Stimulated activated CD4-positive, alpha-beta T cell treated with anti-CD3 and anti-CD28 coated beads, Interleukin-4, amount 100 ng/mL, for 1 hour (primary cell): ENCODE measurements at places on chromosomes 3 and 15.
A peak's percentile ranks its signal among the peaks of the same experiment; 100 is the strongest.

DNA sequence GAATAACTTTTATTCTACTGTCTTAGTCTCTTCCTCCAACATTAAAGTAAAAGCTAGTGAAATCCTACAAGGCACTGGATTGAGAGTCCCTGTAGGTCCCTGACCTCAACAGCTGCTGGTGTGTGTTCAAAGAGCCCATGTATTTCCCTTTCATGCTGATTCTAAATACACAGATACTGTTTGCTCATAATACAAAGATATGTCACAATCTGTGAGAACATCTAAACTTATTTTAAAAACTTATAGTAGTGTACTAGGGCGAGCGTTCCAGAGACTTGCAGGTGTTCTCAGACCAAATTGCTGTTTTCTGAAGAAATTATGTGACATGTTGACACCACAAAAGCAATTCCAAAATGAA, 145.9 kb upstream of the LIPC start:
- DNase-seq: no peak

- no peak for DNase-seq
Observed at GRCh38 chr3:46960081-46960701, 16.4 kb downstream of the CCDC12 start.

DNA sequence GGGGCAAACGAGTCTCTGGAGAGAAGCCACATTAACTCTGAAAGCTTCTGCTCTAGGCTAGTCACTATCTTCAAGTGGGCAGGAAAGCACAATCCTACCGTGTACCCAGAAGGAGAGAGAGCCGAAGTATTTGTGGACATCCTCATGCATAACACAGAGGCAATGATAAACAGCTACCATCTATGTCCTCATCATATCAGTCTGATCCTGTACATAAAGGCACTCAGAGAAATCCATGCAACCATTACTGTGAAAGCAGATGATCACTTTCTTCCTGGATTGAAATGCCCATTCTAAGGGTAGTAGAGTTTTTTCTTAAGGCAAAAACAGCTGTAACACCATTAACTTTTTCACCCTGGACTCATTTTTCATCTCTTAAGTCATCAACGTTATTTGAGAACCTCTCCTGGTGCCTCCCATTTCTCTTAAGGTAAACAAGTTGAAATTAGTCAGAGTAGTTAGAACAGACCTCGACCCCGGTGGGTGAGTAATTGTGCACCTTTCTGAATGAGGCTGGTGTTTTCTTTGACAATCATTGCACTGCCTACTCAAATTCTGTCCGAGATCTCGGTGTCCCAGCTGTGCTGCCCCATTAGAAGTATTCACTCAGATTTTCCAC, 327.4 kb downstream of the SHQ1 start:
- peak; percentile 43 for DNase-seq

DNA sequence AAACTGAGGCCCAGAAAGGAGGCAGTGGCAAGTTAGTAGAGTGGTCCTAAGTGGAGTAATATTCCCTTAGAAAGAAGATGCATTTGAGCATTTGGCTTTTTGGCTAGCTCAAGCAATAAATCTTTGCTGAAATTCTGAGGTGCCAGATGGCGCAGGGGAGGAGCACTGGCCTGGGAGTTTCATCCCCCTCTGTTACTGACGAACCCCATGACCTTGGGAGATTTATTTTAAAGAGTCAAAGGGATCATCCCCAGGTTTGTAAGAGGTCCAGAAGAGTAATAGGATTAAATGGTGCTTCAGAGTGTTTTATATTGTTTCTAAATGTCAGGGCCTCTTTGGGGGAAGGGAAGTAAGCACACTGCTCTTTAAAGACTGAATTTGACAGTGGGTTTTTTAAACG, 85.1 kb upstream of the PIAS1 start:
- no peak for DNase-seq

DNA sequence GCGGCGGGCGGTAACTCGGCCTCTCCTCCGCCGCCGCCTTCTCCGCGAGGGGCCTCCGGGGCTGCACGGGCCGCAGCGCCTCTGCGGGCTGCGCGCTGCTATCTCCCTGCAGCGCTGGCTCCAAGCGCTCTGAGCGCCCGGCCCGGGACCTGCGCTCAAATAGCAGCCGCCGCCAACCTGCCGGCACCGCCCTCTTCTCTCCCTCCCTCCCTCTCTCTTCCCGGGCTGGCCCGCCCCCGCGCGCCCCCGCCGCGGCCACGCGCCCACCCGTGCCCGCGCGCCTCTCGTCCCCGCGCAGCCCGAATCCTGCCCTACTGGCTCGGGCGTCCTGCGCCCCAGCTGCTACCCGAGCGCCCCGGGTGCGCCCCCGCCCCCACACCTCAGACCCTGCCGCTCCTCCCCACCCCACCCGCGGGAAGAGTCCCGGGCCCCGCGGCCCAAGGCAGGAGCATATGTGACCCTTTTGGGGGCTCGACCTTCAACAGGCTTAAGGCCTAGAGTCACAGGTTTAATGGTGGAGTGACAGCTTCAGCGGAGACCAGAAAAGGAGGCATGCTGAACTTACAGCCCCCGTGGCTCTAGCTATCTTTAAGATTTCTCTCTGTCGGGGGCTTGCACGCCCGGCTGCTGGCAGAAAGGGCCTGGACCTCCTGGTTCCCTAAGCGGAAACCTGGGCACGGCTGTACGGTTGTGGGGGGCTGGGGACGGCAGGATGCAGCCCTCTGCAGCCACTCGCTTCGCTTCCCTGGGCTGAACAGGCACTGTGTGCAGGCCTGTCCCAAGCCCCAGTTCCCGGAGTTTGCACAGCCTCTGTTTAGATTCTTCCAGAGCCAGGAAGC, at the start of gene CACNA2D2:
Gene CACNA2D2, minus strand, starts transcription at position 131 of the 839 bp plus-strand sequence. CDS start 211 bp downstream, outside the sequence.
- peak; percentile 54 for DNase-seq

DNA sequence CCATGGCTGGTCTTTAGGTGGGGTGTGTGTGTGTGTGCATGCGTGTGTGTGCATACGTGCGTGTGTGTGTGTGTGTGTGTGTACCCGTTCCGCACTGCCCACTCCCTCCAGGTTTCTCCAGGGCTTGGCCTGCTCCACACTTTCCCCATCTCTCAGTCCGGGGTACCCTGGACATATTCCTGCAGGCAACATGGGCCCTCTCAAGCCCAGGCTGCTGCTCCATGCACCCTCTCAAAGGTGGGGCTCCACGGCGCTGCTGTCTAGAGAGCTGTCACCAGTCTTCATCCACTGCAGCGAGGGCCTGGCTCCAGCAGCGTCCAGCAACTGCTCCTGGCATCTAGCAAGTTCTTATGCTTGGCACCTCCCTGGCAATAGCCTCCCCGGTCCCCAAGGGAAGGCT, 86.1 kb downstream of the ATP10A start:
- no peak for DNase-seq

- DNase-seq: no peak
Observed at GRCh38 chr15:100221471-100222348, 120.1 kb downstream of the ADAMTS17 start.

DNA sequence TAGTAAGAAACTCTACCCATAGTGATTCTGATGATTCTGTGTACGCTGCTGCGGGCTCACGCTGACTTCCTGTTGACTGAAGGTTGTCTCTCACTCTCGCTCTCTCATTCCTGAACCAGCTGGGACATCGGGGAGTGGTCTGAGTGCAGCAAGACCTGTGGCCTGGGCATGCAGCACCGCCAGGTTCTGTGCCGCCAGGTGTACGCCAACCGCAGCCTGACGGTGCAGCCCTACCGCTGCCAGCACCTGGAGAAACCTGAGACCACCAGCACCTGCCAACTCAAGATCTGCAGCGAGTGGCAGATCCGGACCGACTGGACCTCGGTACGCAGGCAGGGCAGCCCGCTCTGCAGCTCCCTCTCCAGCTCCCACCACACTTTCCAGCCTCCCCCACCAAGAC, 63.6 kb upstream of the NR2E3 start:
- no peak for DNase-seq

GRCh38 chr3:62670351-62670750, 204.9 kb downstream of the CADPS start:
- no peak for DNase-seq

GRCh38 chr15:68421798-68422402, 10.1 kb downstream of the ITGA11 start:
- no peak for DNase-seq

- DNase-seq: no peak
Observed at GRCh38 chr3:57980416-57980815, 27.8 kb upstream of the FLNB start.

GRCh38 chr3:140386357-140387100, 291.3 kb upstream of the TRIM42 start:
- DNase-seq: no peak

DNA sequence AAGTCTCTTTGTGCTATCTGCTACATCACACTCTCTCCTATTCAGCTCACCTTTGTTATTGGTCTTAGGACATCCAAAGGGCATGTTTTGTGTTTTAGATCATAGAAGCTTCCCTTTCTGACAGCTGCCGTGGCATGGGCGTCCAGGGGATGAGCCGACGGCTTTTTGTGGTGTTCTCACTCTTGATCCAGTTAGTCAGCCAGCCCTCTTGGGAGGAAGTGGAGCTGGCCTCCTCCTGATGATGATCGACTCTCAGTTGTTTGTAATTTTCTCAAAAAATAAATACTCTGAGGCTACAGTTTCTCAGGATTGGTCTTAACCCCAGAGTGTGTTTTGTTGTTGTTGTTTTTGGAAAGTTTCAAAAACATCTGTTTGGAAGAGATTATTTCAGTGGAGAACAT, 34.4 kb downstream of the BOC start:
- DNase-seq: no peak

GRCh38 chr3:81764002-81764401, 2.6 kb upstream of the GBE1 start:
- no peak for DNase-seq

GRCh38 chr3:160126051-160126450, 99.2 kb upstream of the C3orf80 start:
- no peak for DNase-seq

GRCh38 chr15:101024073-101024695, 105.0 kb downstream of the LRRK1 start:
- no peak for DNase-seq

DNA sequence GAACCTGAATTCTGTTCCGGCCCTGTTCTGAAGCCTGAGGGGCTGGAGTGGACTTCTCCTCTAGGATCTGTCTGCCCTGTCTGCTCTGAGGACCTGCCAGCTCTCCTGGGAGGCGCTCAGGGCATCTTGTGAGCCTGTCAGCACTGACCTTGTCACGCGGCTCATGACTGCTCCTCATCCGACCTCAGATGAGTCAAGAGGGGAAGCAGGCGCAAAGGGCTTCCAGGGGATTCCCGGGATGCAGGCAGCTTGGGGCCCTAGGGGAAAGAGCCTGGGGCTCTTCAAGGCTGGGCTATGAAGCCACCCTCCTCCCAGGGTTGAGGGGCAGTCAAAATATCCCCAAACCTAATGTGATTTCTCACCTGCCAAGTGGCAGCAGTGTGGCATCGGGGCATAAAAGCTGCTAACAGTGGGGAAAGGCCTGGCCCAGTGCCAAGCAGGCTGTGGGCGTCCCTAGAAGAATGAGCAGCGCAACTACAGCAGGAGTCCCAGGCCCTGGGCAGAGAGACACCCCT, 27.6 kb upstream of the ANKDD1A start:
- DNase-seq: peak; percentile 83

DNA sequence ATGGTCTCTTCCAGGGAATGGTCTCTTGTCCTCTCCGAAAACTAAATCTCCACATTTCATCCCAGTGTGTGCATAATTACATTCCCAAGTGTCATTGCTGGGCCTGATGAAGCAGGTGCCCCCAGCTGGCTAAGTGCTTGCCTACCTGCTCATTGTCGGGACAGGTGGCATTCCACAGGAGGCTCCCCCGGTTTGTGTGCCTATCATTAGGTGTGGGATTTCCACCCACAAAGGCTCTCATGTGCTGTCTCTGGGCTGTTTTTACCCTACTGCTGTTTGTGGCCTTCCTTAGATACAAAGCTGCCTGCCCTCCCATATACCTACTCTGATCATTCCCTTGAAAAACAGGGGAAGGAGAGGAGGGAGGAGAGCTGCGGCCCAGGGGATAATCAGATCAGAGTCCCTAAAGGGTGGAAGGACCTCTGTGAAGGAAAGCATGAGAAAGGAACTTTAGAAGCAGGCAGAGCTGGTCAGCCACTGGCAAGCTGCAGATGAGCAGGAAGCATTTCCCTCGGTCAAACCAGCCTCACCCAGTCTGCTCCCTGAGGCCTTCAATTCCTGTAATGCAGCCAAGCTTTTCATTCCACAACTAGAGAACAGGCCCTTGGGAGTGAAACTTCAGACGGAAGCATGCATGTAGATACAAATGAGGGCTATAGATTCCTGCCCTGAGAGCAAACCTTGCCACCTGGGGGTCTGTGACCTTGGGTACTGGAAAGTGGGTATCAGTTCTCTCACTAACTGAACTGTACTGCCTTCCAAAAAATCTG, 60.7 kb upstream of the HEG1 start:
- DNase-seq: no peak

DNA sequence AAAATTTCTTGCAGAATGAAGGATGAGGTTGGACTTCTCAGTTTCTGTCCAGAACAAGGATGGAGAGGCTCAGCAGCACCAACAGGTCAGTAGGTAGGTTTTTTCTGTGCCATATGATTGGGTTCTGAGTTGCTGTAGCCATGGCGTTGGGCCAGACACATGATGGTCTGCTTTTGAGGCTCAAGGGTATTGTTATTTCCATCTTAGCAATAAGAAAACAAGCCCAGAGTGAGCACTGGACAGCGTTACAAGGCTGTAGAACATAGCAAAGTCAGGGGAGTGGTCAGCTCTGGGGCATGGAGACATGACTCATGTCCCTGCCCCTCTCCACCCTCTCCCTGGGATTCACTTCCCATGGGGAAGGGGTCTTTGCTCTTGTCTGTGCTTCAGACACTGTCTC, 137.6 kb upstream of the TOPAZ1 start:
- no peak for DNase-seq

- DNase-seq: no peak
Observed at GRCh38 chr15:92711457-92711831, 55.9 kb upstream of the FAM174B start.

- DNase-seq: no peak
Observed at GRCh38 chr15:62624547-62625378, 417.8 kb upstream of the TPM1 start.

GRCh38 chr15:87672309-87673288, 583.9 kb downstream of the NTRK3 start:
- DNase-seq: no peak

DNA sequence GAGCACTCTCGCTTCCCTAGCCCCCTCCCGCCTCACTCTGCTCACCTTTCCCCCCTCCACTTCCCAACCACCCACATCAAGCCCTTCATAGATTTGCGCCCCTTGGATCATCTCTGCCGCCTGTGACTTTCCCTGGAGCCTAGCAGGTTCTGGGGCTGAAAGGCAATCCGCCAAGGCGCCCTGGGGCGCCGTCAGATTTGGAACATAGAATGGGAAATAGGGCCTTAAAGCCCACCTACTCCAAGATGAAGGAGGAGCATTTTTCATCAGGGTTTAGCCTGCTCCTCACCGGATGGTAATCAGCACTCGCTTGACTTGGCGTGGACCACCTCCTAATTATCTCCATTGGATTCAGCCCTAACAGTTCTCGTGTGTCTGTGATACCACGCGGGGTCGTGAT, 1.3 kb downstream of the CPNE4 start:
- DNase-seq: no peak

DNA sequence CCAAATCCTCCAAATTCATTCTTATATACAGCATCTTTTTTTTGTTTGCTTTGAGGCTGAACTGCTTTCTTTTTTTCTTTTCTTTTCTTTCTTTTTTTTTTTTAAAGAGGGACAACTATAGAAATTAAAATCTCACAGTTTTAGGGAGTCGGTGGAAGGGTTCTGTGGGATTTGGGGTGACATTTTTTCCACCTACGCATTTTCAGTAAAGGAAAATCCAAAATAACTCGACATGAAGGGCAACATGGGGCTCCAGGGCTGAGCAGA, 3.0 kb upstream of the FEZF2 start:
- DNase-seq: no peak
